Lower leg skin (tissue), 4 donors: ENCODE measurements at places on chromosomes 7 and 10. TPM values are rescaled to one million over a fixed set of nuclear protein-coding genes. Genes with fewer than 3 reads are reported as not detected.

Gene SGMS1
- total RNA-seq: 235 TPM

Gene EIF5AL1
- 0.08 TPM for total RNA-seq

Gene BHLHA15
- total RNA-seq: 4.2 TPM

Gene LMBR1
- total RNA-seq: 52.0 TPM

Gene FBXL13
- 1.1 TPM for total RNA-seq

Gene UFSP1
- 6.1 TPM for total RNA-seq

Gene TRIL
- 0.89 TPM for total RNA-seq

Gene CYCS
- 29.3 TPM for total RNA-seq

Gene SPDYE9
- total RNA-seq: not detected

Gene ADCY1
- total RNA-seq: 0.30 TPM

Gene POLR3A
- total RNA-seq: 11.1 TPM

Gene CTTNBP2
- 5.5 TPM for total RNA-seq

Gene MLXIPL
- 8.1 TPM for total RNA-seq

Gene ARHGAP22
- 3.0 TPM for total RNA-seq

Gene WIPF3
- 0.23 TPM for total RNA-seq

Gene ACTL6B
- not detected for total RNA-seq

Gene CCL24
- 2.0 TPM for total RNA-seq

Gene NEUROG3
- not detected for total RNA-seq

Gene CCDC146
- 15.4 TPM for total RNA-seq

Gene COBL
- 40.2 TPM for total RNA-seq

Gene FRAT2
- 53.6 TPM for total RNA-seq

Gene IL6
- 1.7 TPM for total RNA-seq

Gene LRMDA
- 0.76 TPM for total RNA-seq

Gene SEMA3E
- 4.0 TPM for total RNA-seq

Gene FAM25C
- total RNA-seq: 268 TPM

Gene PTPN20
- 2.2 TPM for total RNA-seq

Gene FOXI2
- total RNA-seq: 2.4 TPM

Gene LRRC17
- 3.3 TPM for total RNA-seq

Gene VPS37D
- 2.7 TPM for total RNA-seq

Gene ERVW-1
- total RNA-seq: not detected

Gene PFKFB3
- total RNA-seq: 64.3 TPM

Gene ITPRID1
- 2.6 TPM for total RNA-seq

Gene SPDYE2B
- total RNA-seq: not detected

Gene TBC1D12
- 17.8 TPM for total RNA-seq

Gene HIPK2
- 8.7 TPM for total RNA-seq

Gene OR13A1
- not detected for total RNA-seq

Gene PLAC9
- total RNA-seq: 1.3 TPM

Gene NKX2-3
- total RNA-seq: not detected

Gene LRRC4
- 0.32 TPM for total RNA-seq

Gene CTNNA3
- 0.10 TPM for total RNA-seq

Gene TWIST1
- total RNA-seq: 26.4 TPM

Gene CFAP58
- 0.42 TPM for total RNA-seq

Gene ZNHIT1
- 87.6 TPM for total RNA-seq

Gene MALRD1
- total RNA-seq: 0.23 TPM

Gene EMX2
- 6.7 TPM for total RNA-seq

Gene TMEM178B
- 0.38 TPM for total RNA-seq

Gene ZP3
- total RNA-seq: 11.7 TPM

Gene MKX
- total RNA-seq: 0.84 TPM

Gene AKR1C1
- 18.2 TPM for total RNA-seq

Gene TBX20
- total RNA-seq: not detected
